ENCODE measurements at places on chromosomes 2 and 18.

- no peak for DNase-seq
These were observed 182.9 kb downstream of the VWC2L start for GRCh38 chr2:214593727-214594126.

DNA sequence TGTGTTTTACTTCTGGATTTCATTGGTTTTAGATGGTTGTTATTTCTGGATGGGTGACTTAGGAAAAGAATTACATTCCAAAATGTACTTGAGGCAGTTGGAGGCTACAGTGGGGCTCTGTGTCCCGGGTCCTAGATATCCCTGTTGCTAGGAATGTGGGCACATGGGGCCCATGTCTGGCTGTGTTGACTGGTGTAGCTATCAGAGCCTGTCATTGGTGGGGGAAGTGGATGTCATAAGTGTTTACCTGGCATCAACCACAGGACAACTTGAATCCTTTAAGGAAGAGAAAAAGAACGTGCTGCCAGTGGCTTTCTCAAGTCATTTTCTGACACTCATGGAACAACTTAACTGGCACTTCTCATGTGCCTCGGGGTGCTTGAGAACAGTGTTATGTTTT is 30.4 kb downstream of the IL18R1 start:
- no peak for DNase-seq

DNA sequence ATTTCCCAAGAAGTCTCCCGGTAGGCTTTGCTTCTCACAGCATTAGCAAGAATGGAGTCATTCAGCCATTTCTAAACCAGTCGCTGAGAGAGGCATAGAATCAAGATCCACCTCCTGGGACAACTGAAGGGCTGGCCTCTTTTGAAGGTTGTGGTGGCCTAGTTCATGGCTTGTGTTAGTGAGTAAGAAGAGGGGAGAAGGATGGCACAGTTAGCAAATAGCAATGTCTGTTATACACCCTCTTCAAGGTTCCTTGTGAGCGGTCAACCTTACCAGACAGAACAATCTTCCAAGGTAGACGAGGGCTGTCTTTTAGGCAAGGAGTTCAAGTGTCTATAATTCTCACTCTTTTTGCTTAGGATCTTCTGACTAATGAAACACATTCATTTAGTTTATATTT is 35.4 kb upstream of the DNAH7 start:
- DNase-seq = no peak

DNA sequence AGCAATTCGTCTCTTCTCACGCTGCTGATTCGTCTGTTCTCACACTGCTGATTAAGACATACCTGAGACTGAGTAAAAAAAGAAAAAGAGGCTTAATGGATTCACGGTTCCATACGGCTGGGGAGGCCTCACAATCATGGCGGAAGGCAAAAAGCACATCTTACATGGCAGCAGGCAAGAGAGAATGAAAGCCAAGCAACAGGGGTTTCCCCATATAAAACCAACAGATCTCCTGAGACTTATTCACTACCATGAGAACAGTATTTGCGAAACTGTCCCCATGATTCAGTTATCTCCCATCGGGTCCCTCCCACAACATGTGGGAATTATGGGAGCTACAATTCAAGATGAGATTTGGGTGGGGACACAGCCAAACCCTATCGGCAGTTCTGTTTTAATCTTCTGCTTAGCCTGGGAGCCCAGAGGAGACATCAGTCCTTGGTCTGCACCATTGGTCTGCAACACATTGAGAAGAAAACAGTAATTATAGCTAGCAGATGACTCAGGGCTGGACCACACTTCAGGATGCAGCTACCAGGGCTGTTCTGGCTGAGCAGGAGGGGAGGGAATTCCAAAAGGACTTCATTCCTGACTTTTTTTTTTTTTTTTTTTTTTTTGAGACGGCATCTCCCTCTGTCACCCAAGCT is 69.4 kb downstream of the CABLES1 start:
- no peak for DNase-seq

All from kidney capillary endothelial cell (primary cell).